ENCODE measurements at places on chromosomes 12 and 14.
A peak's percentile ranks its signal among the peaks of the same experiment; 100 is the strongest.

- DNase-seq = no peak
These were observed 222.6 kb downstream of the ADAMTS20 start for GRCh38 chr12:43329375-43329774.

DNA sequence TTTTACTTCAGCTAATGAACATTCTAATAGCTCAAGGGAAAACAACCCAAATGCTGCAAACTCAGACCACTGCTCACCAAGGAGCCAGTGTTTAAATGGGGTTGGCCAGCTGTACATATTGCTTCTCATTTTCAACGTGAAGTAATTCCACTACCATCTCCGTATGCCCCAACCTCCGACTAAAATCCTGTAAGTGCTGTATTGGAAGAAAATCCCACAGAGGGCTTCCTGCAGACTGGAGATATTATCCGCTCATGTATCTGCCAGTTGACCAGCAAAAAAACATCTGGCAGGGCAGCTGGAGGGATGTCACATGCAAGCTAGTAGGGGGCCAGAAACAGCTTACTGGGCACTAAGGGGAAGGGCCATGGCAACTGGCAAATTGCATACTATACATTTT lies 485.0 kb downstream of the SNAPC1 start:
- no peak for DNase-seq

- no peak for DNase-seq
These were observed 2.9 kb upstream of the BDKRB1 start for GRCh38 chr14:96252999-96253539.

DNA sequence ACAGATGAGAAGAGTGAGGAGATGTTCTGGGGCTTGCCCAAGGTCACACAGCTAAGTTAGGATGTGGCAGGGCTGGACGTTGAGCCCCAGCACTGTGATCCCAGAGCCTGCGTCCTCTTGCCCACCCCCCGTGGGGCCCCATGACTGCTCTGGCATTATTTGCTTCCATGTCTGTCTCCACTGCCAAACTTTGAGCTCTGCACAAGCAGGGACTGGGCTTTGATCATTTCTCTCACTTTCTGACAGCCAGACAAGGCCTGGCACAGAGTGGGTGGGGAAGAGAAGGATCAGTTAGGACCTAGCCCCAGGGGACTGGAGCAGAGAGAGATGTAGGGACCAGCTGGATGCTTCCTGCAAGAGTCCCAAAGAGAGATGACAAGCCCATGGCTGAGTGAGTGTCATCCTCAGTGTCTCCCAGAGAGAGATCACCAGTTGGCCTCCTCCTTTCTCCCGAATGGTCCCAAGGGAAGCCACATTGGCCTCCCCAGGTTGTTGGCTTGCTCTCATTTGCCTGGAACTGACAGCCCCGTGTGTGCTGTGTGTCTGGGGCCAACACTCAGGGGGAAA lies 126.7 kb upstream of the PWP1 start:
- DNase-seq = no peak

DNA sequence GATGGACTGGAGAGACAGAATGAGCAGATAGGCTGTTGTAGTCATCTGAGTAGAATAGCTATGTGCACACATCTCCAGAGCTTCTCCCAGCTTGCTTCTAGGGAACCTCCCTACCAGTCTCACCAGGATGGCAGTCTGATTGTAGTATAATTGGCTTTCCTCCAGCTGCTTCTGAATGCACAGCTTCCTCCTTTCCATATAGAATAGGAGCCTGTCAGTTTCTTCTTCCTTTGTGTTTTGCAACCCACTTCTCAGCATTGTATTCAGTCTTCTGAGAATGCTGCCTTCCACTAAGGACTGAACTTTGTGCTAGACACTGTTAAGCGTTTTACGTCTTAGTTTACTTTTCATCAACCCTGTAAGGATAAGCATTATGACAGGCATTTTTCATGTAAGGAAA lies 2.2 kb upstream of the CSAD start:
- no peak for DNase-seq

DNA sequence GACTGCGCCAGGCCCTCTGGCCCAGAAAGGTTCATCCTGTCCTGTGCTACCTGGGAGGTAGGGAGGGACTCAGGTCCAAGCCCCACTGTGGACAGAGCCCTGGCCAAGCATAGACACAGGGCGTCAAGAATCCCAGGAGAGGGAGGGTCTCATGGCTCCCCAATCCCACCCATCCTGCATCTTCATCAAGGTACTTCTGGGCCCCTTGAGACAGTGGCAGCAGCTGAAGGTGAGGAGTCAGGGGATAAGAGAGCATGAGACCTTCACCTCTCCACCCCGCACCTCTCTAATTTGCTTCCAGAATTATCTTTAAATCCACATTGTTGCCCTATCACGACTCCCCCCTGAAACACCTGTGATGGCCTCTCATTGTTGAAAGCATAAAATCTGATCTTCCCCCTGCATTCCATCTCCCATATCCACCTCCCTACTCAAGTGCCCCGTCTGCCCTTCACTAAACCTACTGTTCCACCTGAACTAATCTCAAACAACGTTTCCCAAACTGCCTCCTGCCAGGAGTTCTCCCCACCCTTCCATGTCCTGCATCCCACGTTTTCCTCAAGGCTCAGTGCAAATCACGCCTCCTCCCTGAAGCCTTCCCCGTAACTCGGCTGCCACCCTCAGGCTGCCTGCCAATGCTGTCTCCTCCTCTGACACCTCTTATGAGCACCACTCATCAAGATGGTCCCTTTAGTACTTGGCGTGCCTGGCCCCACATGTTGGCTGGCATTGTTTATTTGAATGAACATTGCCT lies 27.1 kb downstream of the KRT18 start:
- no peak for DNase-seq

DNA sequence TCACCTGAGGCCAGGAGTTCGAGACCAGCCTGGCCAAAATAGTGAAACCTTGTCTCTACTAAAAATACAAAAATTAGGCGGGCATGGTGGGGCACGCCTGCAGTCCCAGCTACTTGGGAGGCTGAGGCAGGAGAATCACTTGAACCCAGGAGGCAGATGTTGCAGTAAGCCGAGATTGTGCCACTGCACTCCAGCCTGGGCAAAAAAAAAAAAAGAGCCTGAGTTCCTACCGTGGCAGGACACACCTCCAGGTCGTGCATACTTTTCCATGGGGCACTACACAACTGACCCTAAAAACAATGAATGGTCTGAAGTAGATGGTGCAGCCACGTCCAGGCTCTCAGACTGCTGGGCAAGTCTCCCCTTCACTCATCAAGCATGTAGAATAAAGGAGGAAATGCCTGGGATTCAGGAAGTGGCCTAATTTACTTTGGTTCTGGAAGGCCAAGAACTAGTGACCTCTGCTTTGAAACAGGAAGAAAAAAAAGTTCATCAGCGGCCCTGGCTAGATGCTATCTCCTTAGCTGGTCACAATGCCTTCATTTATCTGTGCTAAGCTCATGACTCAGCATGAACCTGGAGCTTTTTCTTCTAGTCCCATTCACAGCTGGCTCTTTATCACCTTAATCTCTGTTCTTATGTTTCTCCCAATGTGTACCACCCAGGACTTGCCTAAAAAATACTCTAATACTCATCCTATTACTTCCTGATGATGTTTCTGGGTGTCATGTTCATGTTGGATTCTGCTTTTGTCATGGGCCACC lies 55.8 kb upstream of the OR6J1 start:
- DNase-seq = no peak

GRCh38 chr12:123671876-123672275 lies 963 bp downstream of the TCTN2 start:
- no peak for DNase-seq

GRCh38 chr14:103172921-103173320 lies 49.7 kb downstream of the TNFAIP2 start:
- no peak for DNase-seq

- DNase-seq = no peak
These were observed 127.3 kb upstream of the SLC38A2 start for GRCh38 chr12:46499901-46500300.

GRCh38 chr14:32252030-32252670 lies 49.1 kb upstream of the RNU6-8 start:
- peak; percentile 66 for DNase-seq

GRCh38 chr14:24834956-24835355 lies 201.0 kb upstream of the GZMB start:
- no peak for DNase-seq

DNA sequence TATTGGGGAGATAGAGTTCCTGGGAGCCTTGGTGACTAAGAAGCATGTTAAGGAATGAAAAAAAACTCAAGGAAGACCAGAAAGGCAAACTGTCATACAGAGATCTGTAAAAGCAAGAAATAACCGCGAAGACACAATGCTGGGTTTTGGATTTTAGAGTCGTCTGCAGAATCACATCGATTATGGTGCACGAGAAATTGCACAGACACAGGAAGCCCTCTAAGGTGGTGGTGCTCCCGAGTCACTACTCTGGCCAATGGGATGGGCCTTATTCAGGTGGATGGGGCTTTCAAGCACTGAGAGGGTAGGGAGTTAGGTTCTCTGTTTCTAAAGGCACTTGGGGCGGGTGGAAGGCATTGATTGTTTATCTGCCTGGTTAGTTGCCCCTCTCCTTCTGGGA lies 10.3 kb upstream of the FLVCR2 start:
- DNase-seq = no peak

GRCh38 chr12:105330931-105331804 lies 677 bp downstream of the C12orf75 start:
- DNase-seq = no peak

DNA sequence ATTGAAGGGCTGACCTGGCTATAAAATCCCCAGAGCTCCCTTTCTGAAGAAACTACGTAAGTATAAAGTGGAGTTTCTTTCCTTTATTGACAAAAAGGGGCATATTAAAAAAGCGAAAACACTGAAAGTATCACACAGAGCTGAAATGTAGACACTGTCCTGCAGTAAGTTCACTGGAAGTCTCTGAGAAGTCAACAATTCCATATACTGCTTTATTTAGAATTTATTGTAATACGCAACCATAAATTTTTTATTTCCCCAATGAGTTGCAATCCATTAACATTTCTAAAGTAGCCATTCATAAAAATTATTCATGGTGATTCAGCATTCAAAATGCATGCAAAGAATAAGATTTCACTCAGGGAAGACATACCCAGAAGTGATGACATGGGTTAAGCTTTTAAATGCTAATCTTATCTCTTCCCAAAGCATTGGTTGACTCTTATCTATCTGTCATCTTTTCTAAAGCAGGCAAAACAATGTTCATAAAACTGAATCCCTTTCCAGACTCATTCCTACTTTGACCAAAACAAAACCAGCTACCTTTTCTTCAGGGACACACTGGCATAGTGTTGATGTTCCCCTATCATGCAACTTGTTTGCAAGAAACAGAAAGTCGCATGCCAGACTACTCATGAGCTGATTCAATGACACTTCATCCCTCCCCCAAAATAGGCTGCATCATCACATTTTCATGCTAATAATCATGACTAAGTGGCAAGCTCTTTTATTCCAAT lies 17.3 kb downstream of the KITLG start:
- no peak for DNase-seq

DNA sequence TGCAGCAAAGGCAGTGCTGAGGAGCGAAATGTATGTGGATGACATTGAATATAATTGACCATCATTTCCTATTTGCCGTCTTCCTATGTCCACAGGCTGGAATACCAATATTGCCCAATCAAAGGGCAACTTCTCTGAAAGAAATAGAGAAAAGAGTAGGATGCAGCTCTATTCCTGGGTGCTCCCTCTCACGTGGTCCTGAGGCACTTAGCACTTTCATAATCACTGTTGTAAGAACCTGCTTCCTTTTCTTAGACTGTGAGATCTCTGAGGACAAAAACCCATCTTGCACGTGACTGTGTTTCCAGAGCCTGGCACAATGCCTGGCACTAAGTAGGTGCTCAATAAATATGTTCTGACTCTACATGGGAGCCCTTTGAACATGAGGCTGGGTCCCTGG lies 122.7 kb upstream of the CPM start:
- no peak for DNase-seq

DNA sequence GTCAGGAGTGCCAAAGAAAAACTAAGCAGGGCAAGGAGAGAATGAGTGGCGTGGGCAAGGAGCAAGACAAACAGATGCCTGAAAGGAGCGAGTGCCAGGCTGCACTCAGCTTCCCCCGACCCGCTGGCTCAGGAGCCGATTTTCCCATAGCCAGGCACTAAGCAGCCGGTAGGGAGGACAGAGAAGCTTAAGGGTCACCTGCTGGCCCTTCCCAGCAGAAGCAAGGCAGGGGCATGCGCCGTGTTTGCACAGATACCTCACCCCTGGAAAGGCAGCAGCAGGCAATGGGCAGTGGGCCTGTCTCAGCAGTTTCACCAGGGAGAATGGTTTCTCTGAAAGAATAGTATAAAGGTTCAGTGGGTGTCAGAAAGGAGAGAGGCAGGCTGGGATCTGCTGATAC lies 104.9 kb upstream of the FKBP4 start:
- no peak for DNase-seq

GRCh38 chr14:98144964-98145363 lies 1127.0 kb downstream of the BCL11B start:
- DNase-seq = no peak

GRCh38 chr12:49043856-49044258 lies 16.7 kb downstream of the KMT2D start:
- DNase-seq = no peak

- DNase-seq = no peak
These were observed 122.2 kb downstream of the PIWIL1 start for GRCh38 chr12:130459916-130460315.

DNA sequence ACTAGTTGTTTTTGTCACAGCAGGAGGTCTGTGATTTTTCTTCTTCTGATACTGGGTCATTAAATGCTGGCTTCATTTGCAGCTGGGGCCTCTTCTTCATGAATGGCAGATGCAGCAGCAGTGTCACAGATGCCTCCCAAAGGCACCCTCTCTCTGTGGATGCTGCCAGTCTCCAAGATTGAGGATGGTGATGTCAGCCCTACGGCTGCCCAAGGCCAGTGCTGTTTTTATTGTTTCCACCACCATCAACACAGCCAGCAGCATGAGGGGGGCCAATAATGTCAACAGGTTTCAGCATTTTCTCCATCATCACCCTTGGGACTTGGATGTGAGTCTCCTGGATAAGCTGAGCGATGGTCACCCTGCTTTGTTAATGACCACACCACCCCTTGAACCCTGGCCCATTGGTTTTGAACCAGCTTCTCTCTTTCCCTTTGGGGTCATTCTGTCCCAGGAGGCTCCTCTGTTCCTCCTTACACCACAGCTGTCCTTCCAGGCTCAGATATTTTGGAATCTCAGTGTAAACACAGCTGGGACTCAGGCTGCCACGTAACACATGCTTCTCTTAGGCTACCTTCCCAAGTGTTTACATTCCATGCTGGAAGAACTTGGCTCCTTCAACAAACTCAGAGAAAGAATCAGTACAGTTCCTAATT lies 151.7 kb upstream of the DDHD1 start:
- DNase-seq = no peak

- no peak for DNase-seq
These were observed 54.7 kb upstream of the GTF2A1 start for GRCh38 chr14:81275305-81276072.

GRCh38 chr12:68368327-68368726 lies 36.2 kb upstream of the MDM1 start:
- no peak for DNase-seq

GRCh38 chr12:77728018-77728417 lies 102.7 kb upstream of the NAV3 start:
- DNase-seq = no peak

DNA sequence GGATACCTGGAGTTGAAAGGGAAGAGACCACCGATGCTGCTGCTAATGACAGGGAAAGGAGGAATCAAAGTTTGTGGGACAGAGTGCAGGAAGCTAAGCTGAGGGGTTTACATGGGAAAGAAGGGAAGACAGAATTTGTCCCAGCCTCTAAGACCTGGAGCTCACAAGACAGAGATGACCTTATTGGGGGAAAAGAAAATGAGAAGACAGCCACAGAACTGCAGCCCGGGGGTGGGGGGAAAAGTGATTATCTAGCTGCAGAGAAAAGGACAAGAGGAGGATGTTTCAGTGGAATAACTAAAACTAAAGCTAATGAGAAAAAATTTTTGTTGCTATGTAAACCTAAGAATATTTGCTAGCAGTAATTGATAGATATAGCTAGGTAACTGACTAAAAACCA lies 30.7 kb downstream of the NDUFA12 start:
- DNase-seq = no peak
